ENCODE measurements at places on chromosomes 12 and 14. TPM values are rescaled to one million over a fixed set of nuclear protein-coding genes. Genes with fewer than 3 reads are reported as not detected.

IFNG-AS1 gene
- not detected for total RNA-seq

DYRK2 gene
- 13.8 TPM for total RNA-seq

HOXC9 gene
- 13.7 TPM for total RNA-seq

FKBP4 gene
- total RNA-seq = 114 TPM

TRAF3 gene
- 24.5 TPM for total RNA-seq

CCDC38 gene
- total RNA-seq = not detected

ARHGAP9 gene
- 0.99 TPM for total RNA-seq

CLEC12A gene
- total RNA-seq = not detected

TPI1 gene
- total RNA-seq = 1,628 TPM

RNF10 gene
- 101 TPM for total RNA-seq

WASHC4 gene
- total RNA-seq = 25.2 TPM

GRIP1 gene
- 2.0 TPM for total RNA-seq

KRT79 gene
- not detected for total RNA-seq

MYO1H gene
- total RNA-seq = not detected

RIMBP2 gene
- total RNA-seq = not detected

CLEC1A gene
- total RNA-seq = not detected

Measured in A549 treated with ZK216348 at 1 μM for 4 hours (cell line).